ENCODE measurements at places on chromosomes 3 and 15. TPM values are rescaled to one million over a fixed set of nuclear protein-coding genes. Genes with fewer than 3 reads are reported as not detected.

The PLA1A gene
- under 0.01 TPM for total RNA-seq

The HEMK1 gene
- total RNA-seq = 2.5 TPM

The ARHGEF26 gene
- 7.9 TPM for total RNA-seq

The CDHR4 gene
- total RNA-seq = under 0.01 TPM

The FBXW12 gene
- total RNA-seq = 1.5 TPM

The SLC27A2 gene
- 3.0 TPM for total RNA-seq

The STAB1 gene
- total RNA-seq = 5.9 TPM

The FETUB gene
- total RNA-seq = not detected

The IMP3 gene
- 27.3 TPM for total RNA-seq

The PLSCR5 gene
- 0.25 TPM for total RNA-seq

The TMC3 gene
- total RNA-seq = 0.25 TPM

The UBXN7 gene
- 54.1 TPM for total RNA-seq

The HLTF gene
- 89.5 TPM for total RNA-seq

The RTP3 gene
- total RNA-seq = not detected

The MYEF2 gene
- total RNA-seq = 88.0 TPM

The ARPIN gene
- 14.5 TPM for total RNA-seq

The SI gene
- not detected for total RNA-seq

The CNTN3 gene
- 28.3 TPM for total RNA-seq

The USP13 gene
- 11.1 TPM for total RNA-seq

The TM4SF1 gene
- 13.5 TPM for total RNA-seq

The EIF2B5 gene
- total RNA-seq = 29.7 TPM

The CLDN16 gene
- total RNA-seq = 0.25 TPM

The ADCY5 gene
- total RNA-seq = 22.1 TPM

The CLCN2 gene
- 6.1 TPM for total RNA-seq

The ROPN1 gene
- total RNA-seq = not detected

The ACVR2B gene
- 32.9 TPM for total RNA-seq

The SEMA3F gene
- total RNA-seq = 8.9 TPM

The GASK1A gene
- 4.9 TPM for total RNA-seq

The GABRR3 gene
- total RNA-seq = under 0.01 TPM

The SCN11A gene
- 0.25 TPM for total RNA-seq

The PRR20G gene
- not detected for total RNA-seq

The TRNT1 gene
- 34.9 TPM for total RNA-seq

The LDHAL6B gene
- total RNA-seq = not detected

The MAGEL2 gene
- 2.0 TPM for total RNA-seq

The PLSCR4 gene
- 6.4 TPM for total RNA-seq

The STX19 gene
- total RNA-seq = not detected

The C3orf62 gene
- 7.4 TPM for total RNA-seq

The CXCR6 gene
- not detected for total RNA-seq

The RAB7A gene
- total RNA-seq = 40.3 TPM

The GOLGA8S gene
- under 0.01 TPM for total RNA-seq

The THSD4 gene
- 3.0 TPM for total RNA-seq

The ITIH1 gene
- not detected for total RNA-seq

The CNTN4 gene
- 70.6 TPM for total RNA-seq

The COL6A6 gene
- 0.49 TPM for total RNA-seq

The CMSS1 gene
- total RNA-seq = 12.3 TPM

The TMEM212 gene
- not detected for total RNA-seq

The PPP1R14D gene
- not detected for total RNA-seq

The EOMES gene
- 7.1 TPM for total RNA-seq

The SHC4 gene
- 5.4 TPM for total RNA-seq

The LCMT2 gene
- 11.6 TPM for total RNA-seq

The MAPKAPK3 gene
- total RNA-seq = 4.2 TPM

The CHDH gene
- 1.2 TPM for total RNA-seq

The LOXL1 gene
- 3.0 TPM for total RNA-seq

The MCF2L2 gene
- total RNA-seq = 32.5 TPM

The KBTBD13 gene
- total RNA-seq = not detected

The TUSC7 gene
- 0.25 TPM for total RNA-seq

The GP9 gene
- 0.25 TPM for total RNA-seq

The CYP8B1 gene
- total RNA-seq = not detected

Data from temporal lobe (tissue), 4 donors.